Gastrocnemius medialis (tissue), 4 donors: ENCODE measurements at places on chromosomes 5 and 9.
A peak's percentile ranks its signal among the peaks of the same experiment; 100 is the strongest.

- DNase-seq: peak; percentile 56
Measured at GRCh38 chr5:150589862-150590601, 50.4 kb upstream of the SYNPO start.

DNA sequence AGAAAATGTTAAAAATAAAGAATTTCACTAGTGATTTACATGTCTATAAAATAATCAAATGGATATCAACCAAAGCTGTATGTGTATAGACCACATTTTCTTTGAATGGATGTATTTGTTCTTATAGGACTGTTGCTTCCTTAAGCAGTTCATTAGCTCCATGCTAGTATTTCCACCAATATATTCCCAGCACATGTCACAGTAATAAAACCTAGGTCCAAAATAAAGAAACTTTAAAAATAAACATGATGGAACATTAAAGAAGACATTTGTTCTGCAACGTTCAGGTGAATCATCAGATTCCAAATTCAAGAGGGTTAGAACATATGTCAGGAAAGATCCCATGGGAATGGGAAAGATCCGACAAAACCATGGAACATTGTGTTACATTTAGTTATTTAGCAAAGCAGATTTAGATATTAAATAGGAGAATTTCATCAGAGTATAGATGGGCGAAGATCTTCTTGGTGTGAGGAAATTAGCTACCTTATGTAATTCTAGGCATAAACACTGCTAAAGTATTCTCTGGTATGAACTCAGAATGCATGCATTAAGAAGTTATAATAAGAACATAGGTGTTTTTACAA is 490.7 kb downstream of the CDH18 start:
- no peak for DNase-seq

- DNase-seq: no peak
Measured at GRCh38 chr9:83511051-83511450, 27.1 kb downstream of the FRMD3 start.

- DNase-seq: no peak
Measured at GRCh38 chr9:2657427-2657826, 35.8 kb downstream of the VLDLR start.

DNA sequence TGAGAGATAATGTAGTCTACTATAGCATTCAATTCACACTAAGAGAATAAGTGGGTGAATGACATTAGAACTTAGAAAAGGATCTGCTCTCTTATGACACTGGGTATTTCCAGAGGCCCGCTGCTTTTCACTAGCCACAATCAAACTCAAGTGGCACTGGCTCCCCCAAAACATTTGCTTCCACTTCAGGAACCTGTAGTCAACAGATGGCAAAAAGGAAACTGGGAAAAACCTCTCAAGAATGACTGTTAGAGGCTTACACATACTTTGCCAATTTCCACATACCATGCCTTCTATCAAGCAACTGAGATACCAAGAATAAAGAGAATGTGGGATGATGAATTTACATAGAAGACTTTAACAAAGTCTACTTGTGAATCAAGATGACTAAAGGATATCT is 11.2 kb downstream of the POC5 start:
- DNase-seq: no peak

DNA sequence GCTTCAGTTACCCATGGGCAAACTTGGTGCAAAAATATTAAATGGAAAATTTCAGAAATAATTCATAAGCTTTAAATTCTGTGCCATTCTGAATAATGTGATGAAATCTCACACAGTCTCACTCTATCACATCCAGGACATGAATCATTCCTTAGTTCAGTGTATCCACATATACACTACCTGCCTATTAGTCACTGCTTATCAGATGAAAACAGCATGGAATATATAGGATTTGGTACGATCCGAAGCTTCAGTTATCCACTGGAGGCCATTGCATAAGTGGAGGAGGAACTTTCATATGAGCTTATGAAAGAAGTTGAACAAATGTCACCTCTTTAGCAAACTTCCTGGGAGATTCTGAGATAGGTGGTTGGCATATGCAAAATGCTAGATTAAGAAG is 64.2 kb downstream of the GAPVD1 start:
- no peak for DNase-seq

DNA sequence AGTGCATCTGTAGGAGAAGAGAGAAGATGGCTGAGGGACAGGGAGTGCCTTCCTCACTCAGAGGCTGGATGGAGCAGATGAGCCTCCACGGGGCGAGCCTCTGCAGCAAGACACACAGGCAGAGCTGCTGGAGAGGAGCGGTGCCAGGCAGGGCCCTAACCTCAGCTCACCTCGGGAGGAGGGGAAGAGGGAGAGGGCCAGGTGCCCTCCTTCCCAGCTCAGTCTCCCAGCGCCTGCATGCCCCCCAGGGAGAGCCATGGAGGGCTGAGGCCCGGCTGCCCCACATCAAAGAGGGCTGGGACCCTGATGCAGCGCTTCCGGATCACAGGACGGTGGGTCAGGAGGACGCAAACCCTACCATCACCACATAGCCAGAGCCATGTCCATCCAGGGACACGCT is 13.6 kb upstream of the SPATA31E1 start:
- DNase-seq: no peak

DNA sequence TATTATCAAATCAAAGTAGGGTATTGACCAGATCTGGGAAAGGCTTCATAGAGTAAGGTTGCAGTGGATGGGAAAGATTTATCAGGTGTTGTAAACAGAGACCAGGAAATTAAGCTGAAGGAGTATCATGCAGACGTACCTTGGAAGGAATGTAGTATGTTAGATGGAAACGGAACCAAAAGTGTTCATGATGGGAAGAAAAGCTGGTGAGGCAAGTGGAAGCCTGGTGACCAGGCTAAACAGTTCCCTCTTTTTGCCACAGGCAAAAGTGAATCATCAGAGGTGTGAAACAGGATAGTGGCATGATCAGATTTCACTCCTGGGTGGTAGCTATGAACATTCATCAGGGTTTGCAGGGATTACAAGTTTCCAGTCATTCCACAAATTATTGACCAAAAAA is 780.1 kb upstream of the DMAC1 start:
- no peak for DNase-seq

- no peak for DNase-seq
Measured at GRCh38 chr5:140196115-140196814, 21.3 kb downstream of the CYSTM1 start.

GRCh38 chr5:139745132-139745799 is 50.3 kb upstream of the PSD2 start:
- peak; percentile 46 for DNase-seq

- no peak for DNase-seq
Measured at GRCh38 chr9:133155156-133155555, 8.6 kb downstream of the GBGT1 start.

DNA sequence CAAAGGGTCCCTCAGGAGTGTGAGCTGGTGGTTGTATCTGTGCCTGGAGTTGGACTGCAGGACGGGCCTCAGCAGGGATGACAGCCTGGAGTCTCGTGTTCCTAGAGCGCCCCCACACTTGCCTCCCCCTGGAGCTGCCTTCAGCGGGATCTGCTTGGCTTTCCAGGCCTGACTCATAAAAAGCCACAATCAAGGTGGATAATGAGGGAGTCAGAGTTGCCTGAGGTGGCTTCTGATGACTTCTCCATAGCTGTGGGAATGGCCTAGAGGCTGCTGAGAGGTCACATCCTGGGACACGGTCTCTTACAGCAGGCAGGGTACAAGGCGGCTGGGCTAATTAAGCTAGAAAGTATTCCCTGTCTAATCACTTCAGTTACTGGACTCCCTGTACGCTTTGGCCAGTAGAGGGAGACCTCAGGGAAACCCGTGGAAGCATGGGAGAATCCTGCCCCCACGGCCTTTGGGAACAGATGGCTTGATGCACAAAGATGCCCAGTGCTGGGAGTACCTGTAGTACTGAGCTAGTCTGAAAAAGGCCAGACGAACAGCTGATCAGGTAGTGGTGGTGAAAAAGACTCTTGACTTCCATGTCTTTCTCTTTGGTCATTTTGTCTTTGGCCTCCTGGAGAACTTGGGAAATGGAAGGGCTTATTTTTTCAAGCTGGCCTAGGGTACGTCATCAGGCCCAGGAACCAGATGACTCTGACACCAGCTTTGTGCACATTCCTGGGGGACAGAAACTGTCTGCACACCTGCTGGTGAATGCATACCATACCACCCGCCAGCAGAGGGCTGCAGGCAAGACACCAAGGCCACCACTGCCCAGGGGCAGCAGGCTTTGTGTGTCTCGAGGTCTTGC is 16.1 kb upstream of the FRRS1L start:
- DNase-seq: no peak

DNA sequence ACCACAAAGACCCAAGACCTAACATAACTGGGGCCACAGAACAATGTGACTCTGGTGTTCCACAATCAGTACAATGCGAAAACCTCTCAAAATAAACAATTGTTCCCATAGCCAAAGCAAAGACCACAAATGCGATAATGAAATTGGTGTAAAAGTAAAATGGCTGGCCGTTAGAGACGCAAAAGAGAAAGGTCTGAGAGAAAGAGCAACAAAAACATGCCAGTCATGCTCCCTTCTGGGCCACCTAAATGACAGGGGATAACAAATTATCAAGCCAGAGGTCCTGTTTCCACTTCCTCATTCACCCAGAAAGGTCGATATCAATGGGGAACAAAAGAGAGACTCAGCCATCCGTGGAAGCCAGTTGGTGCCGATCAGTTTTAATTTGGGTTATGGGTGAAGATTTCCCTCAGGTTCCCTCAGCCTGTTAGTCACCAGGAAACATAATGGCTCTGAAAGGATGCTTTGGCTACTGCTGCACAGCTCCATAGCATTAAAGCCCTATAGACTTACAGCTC is 9.2 kb upstream of the CFAP95 start:
- DNase-seq: no peak

DNA sequence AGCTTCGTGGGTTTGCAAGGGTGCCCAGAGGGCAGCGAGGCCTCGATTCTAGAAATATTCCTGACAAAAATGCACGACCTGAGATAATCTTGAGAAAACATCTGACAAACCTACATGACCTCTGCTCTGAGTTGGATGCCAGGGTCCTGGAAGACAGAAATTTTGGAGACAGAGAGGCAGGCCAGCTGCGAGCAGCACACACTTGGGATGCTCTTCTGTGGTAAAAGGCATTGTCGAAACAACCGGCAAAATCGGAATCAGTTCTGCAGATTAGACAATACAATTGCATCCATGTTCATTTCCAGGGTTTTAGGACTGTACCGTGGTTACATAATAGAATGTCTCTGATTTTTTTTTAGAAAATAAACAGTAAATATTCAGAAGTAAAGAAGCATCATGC is 74.2 kb downstream of the GADD45G start:
- DNase-seq: no peak

- no peak for DNase-seq
Measured at GRCh38 chr5:173051746-173052145, 4.4 kb upstream of the CREBRF start.

DNA sequence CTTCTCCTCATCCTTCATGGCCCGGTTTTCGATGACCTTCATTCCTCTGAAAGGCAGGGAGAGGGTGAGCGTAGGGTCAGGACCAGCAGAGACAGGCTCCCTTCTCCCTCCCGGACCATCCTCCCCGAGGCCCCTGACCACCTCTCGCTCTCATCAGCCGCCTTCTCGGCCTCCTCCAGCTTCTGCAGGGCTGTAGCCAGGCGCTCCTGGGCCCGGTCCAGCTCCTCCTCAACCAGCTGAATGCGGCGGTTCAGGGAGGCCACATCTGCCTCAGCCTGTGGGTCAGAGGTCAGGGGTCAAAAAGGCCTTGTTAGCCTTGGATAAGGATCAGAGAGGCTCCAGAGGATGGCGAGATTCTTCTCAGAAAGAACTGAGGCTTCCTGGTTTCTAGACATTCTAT is 4.2 kb downstream of the TPM2 start:
- no peak for DNase-seq

- no peak for DNase-seq
Measured at GRCh38 chr5:10563945-10564837, at the start of gene ANKRD33B. ANKRD33B (plus strand) TSS chr5:10564070; CDS start chr5:10564468, 398 bp downstream.

DNA sequence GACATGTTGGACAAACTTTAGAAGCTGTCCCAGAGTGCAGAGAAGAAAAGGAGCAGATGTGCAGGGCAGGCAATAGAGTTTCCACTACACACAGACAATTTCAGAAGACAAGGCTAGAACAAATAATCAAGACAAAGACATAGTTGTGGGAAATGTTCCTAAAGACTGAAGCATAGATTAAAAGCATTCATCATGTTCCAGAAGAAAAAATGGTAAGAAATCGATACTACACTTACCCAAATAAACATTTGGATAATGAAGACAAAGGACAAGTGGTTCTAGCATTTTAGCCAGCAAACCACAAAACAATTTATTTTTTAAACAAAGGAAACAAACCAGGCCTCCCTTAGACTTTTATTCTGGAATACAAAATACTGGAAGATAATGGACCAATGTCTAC is 97.9 kb downstream of the FSTL4 start:
- no peak for DNase-seq

DNA sequence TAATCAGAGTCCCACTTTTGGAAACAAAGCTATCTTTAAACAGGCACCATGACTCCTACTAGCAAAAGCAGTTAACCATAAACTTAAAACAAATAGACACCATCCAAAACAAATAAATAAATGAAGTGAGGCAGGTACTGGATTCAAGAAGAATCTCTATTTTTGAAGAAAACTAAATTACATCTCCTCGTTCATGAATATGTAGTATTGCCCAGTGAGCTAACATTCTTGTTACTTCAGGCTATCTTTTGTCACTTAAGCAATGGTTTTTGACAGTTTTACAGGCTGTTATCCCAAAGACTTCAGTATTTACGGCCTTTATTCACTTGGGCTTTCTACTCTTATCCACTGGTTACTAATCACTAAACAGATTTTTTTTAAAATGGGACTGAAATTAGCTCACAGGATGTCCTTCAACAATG is 242.5 kb downstream of the MLLT3 start:
- DNase-seq: no peak

DNA sequence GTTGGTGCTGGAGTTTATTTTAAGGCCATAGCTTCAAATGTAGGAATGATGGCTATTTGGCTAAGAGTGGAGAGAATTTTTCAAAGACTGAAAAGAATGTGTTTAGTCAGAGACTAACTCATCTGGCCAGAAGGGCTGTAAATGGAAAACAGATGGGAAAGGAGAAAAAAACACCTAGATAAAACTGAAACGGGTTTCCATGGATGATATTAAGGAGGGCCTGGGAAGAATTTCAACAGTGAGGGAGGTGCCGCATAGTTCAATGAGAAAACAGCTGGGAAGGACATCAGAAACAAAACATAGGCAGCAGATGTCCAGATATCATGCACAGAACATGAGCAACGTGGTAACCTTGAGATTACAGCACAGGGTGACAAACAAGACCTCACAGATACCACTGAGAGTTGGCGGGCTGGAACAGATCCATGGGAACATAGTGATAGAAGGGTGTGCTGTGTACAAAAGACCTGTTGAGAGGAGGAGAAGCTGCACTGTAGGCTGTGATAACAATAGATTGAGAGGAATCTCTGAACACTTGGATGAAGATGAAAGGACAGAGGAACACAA is 31.2 kb upstream of the RAD23B start:
- DNase-seq: peak; percentile 34

- no peak for DNase-seq
Measured at GRCh38 chr5:60024104-60024503, 130.6 kb upstream of the PDE4D start.

- DNase-seq: no peak
Measured at GRCh38 chr5:79546782-79547428, 33.0 kb upstream of the HOMER1 start.

GRCh38 chr9:117034866-117035265 is 347.8 kb downstream of the TRIM32 start:
- DNase-seq: no peak
